ENCODE measurements at places on chromosomes 4 and X. TPM values are rescaled to one million over a fixed set of nuclear protein-coding genes. Genes with fewer than 3 reads are reported as not detected.

DNA sequence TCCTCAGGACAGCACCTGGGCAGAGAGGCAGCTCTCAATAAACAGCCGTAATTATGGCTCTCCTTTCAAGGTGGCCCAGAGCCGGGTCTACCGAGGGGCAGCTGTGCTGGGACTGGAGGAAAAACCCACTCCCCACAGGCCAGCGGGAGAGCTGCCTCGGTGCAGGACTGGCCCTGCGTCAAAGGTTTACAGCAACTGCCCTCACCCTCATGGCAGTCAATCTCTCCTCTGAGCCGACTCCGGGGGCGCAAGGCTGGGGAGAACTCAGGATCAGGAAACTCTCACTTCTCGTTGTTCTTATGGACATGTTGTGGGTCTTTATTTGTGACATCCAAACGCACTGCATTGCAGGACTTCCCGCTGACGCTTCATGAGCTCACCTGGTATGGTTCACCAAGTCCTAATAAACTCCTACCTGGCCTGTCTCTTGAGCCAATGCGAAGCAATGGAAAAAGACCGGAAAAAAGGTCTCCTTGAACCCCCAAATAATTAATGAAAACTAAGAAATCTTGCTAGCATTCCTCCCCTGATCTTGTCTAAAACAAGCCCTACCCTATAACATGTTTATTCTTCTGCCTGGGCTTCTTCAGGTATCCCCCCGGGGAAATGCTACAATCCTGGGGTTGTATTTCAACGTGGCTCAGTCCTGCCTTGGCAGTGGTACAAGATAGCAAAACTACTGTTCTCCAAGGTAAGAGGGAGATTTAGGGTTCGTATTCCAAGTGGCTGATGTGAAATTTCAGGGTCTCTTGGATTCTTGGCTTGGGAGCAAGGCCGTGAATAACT lies 50.1 kb upstream of the CDKN2AIP start:
- H3K36me3 ChIP-seq = no peaks in the 10 kb centered on the region
- H3K4me1 ChIP-seq = peaks cover 22% of the 10 kb centered on the region
- H3K27ac ChIP-seq = no peak overlapping the region
- no peak for DNase-seq
- H3K4me3 ChIP-seq = no peak overlapping the region

Gene TMEM271
- total RNA-seq = not detected

- DNase-seq = no peak
- H3K36me3 ChIP-seq = no peaks in the 10 kb centered on the region
- no peak overlapping the region for H3K27ac ChIP-seq
- H3K27me3 ChIP-seq = no peaks in the 10 kb centered on the region
- no peaks in the 10 kb centered on the region for H3K4me1 ChIP-seq
Measured at GRCh38 chr4:23999714-24000469, 110.0 kb upstream of the PPARGC1A start.

GRCh38 chrX:12237771-12238170 lies 99.5 kb downstream of the FRMPD4 start:
- H3K27me3 ChIP-seq = no peaks in the 10 kb centered on the region
- H3K36me3 ChIP-seq = no peaks in the 10 kb centered on the region
- H3K27ac ChIP-seq = no peak overlapping the region

Gene CCDC120
- total RNA-seq = 16.2 TPM

- no peaks in the 10 kb centered on the region for H3K4me1 ChIP-seq
- no peak overlapping the region for H3K4me3 ChIP-seq
- no peak for DNase-seq
- H3K36me3 ChIP-seq = no peaks in the 10 kb centered on the region
- no peak overlapping the region for H3K27ac ChIP-seq
- no peaks in the 10 kb centered on the region for H3K27me3 ChIP-seq
Measured at GRCh38 chrX:17372052-17372451, 2.9 kb upstream of the NHS start.

DNA sequence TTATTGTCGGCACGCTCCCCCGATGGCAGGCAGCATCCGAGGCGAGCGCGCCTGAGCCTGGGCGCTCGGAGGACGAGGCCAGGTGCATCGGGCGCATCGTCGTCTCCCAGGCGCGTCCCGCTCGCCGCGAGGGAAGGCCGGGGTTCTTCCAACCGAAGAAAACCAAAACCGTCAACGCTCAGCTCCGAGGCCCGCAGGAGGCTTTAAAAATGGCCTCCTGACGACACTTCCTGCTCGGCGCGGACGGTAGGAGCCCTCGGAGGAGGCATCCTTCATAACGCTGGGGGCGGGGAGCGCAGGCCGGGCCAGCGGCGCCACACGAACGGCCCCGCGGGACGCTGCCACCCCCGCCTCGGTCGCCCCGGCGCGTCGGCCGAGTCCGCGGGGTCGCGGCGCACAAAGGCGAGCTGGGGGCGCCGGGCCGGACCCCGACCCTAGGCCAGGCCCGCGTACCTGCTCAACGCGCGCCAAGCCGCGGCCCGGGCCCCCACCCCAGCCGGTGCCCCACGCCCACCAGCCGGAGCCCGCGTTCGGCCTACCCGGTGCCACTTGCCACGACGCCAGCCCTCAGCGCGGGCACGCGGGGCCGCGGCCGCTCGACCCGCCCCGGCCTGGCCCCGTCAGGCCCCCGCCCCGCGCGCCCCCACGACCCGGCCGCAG lies 501 bp downstream of the ZNF518B start:
- peaks cover 24% of the 10 kb centered on the region for H3K4me1 ChIP-seq
- peak; percentile 82 for DNase-seq
- H3K4me3 ChIP-seq = peak overlapping the region; percentile 67
- peak overlapping the region; percentile 49 for H3K27ac ChIP-seq
- peaks cover 13% of the 10 kb centered on the region for H3K36me3 ChIP-seq

Gene PIR
- total RNA-seq = 0.22 TPM

DNA sequence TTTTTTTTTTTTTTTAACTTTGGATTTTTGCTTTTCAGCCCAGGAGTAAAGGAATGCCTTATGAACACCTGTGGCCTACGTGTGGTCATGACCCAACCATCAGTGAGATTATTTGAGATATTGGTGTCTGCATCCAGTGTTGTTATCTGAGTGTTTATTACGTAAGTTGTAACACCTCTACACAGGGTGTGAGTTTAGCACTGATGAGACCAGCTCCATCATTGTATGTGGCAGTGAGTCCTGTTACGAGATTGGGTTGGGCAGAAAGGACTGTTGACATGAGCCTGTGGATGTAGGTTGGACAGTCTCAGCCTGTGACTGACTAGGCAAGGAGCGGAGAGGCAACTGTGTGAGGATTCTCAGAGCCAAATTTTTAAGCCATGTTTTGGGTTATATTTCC lies 179.0 kb downstream of the PTTG2 start:
- no peaks in the 10 kb centered on the region for H3K4me1 ChIP-seq
- no peaks in the 10 kb centered on the region for H3K27me3 ChIP-seq
- no peak for DNase-seq

DNA sequence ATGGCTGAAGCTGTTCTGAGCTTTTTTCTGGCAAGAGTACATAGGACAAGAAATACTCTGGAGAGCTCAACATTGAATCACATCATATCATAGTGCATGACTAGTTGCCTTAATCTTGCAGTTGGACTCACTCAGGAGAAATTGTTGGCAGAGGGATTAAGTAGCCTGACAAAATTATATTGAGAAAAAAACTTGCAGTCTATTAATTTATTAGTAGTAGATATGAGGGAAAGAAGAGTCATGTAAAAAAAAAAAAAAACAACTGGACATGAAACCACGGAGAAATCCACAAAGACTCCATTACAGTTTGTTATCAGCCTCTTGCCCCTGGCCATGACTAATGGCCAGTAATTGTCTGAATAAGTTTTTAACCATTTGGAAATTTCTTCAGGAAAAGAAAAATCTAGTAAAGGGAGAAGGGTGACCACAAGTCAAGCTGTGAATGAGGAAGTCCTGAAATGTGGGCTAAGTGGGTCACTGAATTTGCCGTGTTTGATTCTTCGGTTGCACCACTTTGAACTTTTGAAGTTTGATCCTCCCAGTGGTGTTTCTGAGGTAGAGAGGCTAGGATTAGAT lies 45.6 kb downstream of the FHL1 start:
- no peaks in the 10 kb centered on the region for H3K36me3 ChIP-seq
- DNase-seq = no peak
- no peak overlapping the region for H3K4me3 ChIP-seq
- H3K27me3 ChIP-seq = no peaks in the 10 kb centered on the region

GRCh38 chr4:139674875-139675550 lies 9.4 kb downstream of the MGST2 start:
- H3K4me1 ChIP-seq = peaks cover 10% of the 10 kb centered on the region
- DNase-seq = peak; percentile 76
- H3K27ac ChIP-seq = no peak overlapping the region
- no peak overlapping the region for H3K4me3 ChIP-seq
- no peaks in the 10 kb centered on the region for H3K27me3 ChIP-seq

DNA sequence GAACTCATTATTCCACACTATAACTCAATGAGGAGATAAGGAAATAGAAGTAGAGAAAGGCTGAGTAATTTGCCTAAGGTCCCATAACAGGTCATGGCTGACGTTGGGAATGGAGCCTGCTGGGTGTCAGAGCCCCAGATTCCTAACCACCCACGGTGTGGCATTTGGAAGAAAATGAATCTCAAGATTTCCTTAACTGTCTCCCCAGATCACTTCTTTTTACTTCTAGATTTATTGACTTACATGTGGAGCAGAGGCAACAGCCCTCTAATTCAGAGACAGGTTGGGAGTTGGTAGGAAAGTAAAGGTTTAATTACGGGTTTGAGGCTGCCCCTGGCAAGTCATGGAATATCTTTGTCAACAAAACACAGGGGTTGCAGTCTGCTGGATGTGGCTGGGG lies 134.0 kb downstream of the ARHGAP10 start:
- no peak overlapping the region for H3K4me3 ChIP-seq
- no peak overlapping the region for H3K27ac ChIP-seq
- H3K27me3 ChIP-seq = no peaks in the 10 kb centered on the region
- no peaks in the 10 kb centered on the region for H3K36me3 ChIP-seq

- H3K27ac ChIP-seq = no peak overlapping the region
- H3K27me3 ChIP-seq = no peaks in the 10 kb centered on the region
- H3K4me3 ChIP-seq = no peak overlapping the region
- DNase-seq = no peak
- no peaks in the 10 kb centered on the region for H3K4me1 ChIP-seq
- no peaks in the 10 kb centered on the region for H3K36me3 ChIP-seq
Measured at GRCh38 chr4:142324572-142324971, 521.5 kb downstream of the INPP4B start.

GRCh38 chrX:77014377-77015372 lies 432.5 kb upstream of the FGF16 start:
- H3K27ac ChIP-seq = no peak overlapping the region
- no peak for DNase-seq
- H3K27me3 ChIP-seq = no peaks in the 10 kb centered on the region

Gene EMCN
- total RNA-seq = not detected

Gene NKX1-1
- total RNA-seq = not detected

DNA sequence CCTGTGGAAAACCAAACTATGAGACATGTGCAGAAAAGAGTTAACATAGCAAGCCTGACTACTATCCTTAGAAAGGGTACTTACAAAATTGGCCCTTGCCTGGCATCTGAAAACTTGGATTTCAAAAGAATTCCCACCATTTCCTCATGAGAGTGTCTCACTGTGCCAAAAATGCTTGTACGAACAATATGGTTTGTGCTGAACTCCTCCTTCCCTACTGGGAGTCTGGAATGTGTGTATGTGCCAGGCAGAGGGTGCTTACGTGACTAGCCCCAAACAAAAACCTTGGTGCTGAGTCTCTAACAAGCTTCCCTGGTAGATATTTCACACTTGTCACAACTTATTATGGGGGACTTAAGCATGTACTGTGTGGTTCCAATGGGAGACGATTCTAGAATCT lies 81.7 kb upstream of the GIMD1 start:
- H3K27ac ChIP-seq = no peak overlapping the region
- no peak for DNase-seq
- H3K4me3 ChIP-seq = no peak overlapping the region
- H3K36me3 ChIP-seq = no peaks in the 10 kb centered on the region
- H3K4me1 ChIP-seq = no peaks in the 10 kb centered on the region

DNA sequence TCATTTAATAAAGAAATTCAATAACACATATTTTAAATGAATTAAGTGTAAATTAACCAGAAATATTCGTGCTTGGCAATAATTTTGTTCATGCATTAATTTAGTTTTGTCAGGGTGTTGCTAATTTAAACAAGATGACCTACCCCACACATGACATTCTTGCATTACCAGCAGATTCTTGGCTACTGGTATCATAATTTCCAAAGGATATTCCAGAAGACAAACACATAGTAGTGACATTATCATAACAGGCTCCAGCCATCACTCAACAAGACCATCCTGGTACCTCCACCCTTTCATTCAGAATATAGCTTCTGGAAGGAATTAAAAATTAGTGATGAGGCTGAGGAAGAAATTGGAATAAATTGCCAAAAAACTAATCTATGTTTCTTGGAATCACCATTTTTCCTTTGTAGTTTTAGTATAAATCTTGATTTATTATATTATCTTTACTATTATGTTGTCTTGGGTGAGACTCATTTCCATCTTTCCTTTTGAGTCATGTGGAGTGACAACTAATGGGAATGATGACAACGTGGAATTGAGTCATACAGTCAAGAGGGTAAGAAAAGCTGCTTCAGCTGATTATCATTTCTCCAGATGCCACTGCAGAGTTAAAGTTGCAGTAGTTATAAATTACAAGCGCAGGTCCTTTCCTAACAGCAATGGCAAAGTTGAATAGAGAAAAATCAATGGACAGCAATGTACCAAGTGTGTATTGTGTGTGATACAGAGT lies 30.9 kb upstream of the HHIP start:
- no peak overlapping the region for H3K4me3 ChIP-seq
- H3K36me3 ChIP-seq = no peaks in the 10 kb centered on the region
- no peak for DNase-seq
- no peaks in the 10 kb centered on the region for H3K27me3 ChIP-seq

DNA sequence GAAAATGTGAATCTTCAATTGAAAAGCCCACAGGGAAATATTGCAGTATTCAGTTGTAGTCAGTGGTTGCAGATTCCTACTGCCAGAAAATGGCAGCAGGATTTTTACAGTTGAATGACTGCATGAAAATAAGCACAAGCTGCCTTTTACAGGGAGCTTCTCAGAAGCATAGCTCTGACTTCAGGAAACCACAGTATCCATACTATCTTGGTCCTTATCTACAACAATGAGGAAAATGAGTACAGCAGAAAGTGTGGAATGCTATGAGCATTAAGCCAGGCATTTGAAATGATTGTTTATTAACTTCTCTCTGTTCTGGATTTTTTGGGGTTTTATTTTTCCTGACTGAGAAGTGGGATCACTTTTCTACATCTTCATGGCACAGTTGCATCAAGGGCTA lies 34.6 kb upstream of the PRRG1 start:
- no peaks in the 10 kb centered on the region for H3K27me3 ChIP-seq
- H3K36me3 ChIP-seq = no peaks in the 10 kb centered on the region
- no peak overlapping the region for H3K4me3 ChIP-seq
- no peak overlapping the region for H3K27ac ChIP-seq

Gene MAGEA4
- not detected for total RNA-seq

GRCh38 chr4:145909281-145909715 lies 29.3 kb downstream of the ZNF827 start:
- no peak overlapping the region for H3K4me3 ChIP-seq
- no peaks in the 10 kb centered on the region for H3K27me3 ChIP-seq
- DNase-seq = no peak
- H3K36me3 ChIP-seq = no peaks in the 10 kb centered on the region

Gene SPANXA2
- not detected for total RNA-seq

Data from B cell (primary cell).